Kidney tubule cell (primary cell): ENCODE measurements at places on chromosomes 16 and 17.

GRCh38 chr17:18066866-18067265, 20.9 kb upstream of the DRG2 start:
- no peak for DNase-seq

DNA sequence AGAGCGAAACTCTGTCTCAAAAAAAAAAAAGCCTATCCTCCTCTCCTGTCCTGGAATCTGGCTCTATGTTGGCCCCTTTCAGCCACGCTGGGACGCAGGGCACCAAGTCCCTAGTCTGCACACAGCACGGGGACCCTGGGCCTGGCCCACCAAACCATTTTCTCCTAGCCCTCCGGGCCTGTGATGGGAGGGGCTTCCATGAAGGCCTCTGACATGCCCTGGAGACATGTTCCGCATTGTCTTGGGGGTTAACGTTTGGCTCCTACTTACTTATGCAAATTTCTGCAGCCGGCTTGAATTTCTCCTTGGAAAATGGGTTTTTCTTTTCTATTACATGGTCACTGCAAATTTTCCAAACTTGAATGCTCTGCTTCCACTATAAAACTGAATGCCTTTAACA, 12.6 kb upstream of the GPT2 start:
- no peak for DNase-seq

DNA sequence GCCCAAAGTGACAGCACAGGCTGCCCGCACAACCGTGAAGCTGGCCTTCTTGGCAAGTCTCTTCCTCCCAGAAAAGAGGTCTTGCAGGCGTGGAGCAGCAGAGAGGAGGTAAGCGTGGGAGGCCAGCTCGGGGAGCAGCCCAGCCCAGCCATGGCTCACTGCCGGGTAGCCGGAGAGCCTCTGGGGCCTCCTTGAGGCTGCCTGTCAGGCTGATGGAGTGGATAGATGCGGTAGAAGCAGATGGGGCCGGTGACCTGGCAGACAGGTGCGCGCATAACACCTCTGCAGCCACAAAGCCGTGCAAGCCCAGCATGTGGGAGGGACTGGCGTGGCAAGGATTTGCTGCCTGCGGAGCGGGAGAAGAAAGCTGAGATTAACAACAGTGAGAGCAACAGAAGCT, 17.1 kb upstream of the DOK4 start:
- DNase-seq = no peak

- peak; percentile 77 for DNase-seq
Observed at GRCh38 chr16:53509906-53510703, 7.1 kb upstream of the AKTIP start.

DNA sequence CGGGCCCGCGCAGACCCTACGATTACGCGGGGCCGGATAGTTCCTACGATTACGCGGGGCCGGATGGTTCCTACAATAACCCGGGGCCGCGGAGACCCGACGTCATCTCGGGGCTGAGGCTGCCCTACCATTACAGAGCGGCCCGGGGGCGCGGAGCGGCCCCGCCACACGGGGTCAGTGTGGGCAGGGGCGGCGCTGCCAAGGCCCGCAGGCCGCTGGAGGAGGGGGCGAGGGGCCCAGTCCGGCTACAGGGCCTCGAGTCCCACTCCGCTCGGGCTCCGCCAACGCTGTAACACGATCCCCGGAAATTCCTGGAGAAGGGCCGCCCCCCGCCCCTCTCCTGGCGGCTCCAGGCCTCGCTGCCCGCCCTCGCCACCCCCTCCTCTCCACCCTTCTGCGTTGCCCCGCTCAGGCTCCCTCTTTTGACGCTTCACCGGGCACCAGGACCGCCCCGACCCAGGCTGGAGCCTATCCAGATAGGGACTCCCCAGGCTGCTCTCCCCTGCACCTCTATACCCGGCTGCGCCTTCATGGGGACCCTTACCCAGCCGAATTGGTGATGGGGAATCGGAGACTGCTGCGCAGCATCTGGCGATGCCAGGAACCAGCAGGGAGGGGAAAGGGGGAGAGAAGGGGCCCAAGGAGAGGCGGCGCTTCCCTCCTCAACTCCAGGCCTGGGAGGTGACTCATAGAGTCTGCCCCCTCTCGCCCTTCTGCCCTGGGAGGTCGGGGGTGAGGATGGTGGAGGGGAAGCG, at the start of gene RAB34:
Gene RAB34, minus strand, starts transcription at position 291 of the 755 bp plus-strand sequence. CDS start 602 bp downstream, outside the sequence.
- peak; percentile 87 for DNase-seq

- no peak for DNase-seq
Observed at GRCh38 chr16:19872179-19872863, 12.3 kb downstream of the GPRC5B start.

- peak; percentile 10 for DNase-seq
Observed at GRCh38 chr16:21684199-21684598, 20.4 kb downstream of the OTOA start.

DNA sequence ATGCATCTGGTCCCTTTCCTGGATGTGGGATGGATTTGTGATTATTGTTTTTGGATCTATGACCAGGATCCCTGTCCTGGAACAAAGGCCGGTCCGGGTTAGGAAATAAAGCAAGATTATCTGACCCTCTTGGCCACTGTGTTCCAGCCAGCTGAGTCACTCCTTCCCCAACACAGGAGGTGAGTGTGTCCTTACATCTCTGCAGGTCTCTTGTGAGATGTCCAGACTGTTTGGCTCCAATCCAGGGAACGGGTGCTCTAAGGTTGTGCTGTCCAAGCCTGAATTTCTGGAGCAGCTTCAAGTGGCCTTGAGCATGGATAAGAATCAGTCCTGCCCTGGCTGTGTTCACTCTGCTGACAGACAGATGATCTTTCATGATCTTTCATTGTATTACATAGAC, 136.5 kb upstream of the CCL2 start:
- no peak for DNase-seq

GRCh38 chr16:4260360-4260759, 12.5 kb downstream of the TFAP4 start:
- DNase-seq = no peak

- DNase-seq = no peak
Observed at GRCh38 chr17:79897243-79898063, 58.2 kb upstream of the CBX4 start.

DNA sequence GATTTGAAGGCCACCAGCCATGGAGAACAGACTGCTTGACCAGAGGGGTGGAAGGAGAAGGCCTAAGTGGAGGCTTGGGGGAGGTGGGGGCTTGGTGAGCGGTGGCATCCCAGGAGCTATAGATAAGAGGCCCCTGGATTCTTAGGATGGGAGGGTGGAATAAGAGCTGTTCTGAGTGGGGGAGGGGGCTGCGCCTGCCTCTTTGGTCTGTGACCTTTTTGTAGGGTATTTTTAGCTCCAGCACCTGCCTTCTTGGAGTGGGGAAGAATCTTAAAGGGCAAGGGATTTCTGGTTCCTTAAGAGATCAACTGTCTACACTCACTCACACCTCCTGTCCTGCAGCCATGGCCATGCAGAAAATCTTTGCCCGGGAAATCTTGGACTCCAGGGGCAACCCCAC, 567 bp downstream of the ENO3 start:
- no peak for DNase-seq

DNA sequence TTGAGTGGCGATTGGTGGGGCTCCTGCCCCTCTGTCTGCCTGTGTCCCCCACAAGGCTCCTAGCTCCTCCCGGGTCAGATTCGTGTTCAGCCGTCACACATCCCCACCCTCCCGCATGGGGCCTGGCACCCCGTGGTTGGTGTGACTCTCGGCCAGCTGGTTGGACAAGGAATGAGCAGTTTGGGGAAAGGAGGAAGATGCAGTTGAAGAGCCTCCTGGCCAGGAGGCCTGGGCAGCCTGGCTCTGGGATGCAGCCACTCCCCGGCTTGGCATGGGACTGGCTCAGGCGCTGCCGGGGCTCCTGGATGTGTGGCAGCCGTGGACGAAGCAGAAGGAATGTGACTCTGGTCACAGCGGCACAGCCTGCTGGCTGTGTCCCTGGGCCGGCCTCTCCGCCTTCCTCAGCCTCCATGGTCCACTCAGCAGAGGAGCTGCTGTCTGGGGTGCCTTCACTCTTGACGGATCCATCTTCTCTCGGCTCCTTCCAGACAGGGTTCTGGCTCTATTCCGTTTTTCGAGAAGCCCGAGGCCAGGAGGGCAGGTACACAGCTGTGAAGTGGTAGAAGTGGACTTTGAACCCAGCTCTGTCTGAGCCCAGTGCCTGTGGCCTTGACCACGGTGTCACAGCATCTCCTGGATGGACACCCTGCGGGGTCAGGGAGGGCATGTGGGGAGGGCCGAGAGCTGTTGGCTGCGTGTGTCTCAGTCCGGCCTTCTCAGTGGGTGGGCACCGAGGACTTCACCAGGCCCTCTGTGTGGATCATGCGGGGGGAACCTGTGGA, 2.1 kb downstream of the TRAF7 start:
- DNase-seq = no peak

DNA sequence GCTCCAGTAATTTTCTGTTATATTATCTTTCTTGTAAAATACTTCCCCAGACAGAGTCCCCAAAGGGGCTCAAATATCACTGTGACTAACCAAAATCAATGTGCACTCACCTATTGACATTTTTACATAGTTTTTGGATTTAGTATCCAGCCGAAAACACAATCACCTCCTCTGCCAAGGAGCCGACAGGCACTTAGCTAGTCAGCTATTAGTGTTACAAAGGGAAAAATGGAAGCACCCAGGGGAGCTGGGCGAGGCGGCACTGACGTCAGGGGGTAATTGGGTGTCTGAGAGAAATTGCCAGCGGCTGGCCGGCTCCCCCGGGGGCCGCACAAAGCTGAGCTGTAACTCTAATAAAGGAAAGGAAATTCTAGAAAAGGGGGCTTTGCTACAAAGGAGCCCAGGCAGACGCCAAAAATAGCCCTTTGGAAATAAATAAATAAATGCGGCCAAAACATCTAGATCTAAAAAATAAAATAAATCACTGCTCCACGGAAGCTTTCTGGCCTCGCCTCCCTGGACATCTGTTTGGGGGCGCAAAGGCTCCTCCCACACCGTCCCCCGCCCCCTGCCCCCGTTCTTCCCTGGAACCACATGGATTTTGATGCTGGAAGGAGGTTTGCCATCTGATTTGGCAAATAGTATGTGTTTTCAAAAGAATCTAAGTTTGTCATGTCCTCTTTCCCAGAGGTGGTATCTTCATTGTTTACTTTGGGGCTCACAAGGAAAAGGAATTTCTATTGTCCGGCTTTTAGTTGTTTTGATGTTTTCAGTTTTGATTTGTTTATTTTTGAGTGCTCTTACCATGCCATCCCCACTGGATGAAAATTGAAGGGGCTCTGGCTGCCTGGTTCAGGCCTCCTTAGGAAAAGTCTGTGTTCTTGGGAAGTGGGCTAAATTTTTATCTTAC, 156.7 kb downstream of the ZNF423 start:
- no peak for DNase-seq

DNA sequence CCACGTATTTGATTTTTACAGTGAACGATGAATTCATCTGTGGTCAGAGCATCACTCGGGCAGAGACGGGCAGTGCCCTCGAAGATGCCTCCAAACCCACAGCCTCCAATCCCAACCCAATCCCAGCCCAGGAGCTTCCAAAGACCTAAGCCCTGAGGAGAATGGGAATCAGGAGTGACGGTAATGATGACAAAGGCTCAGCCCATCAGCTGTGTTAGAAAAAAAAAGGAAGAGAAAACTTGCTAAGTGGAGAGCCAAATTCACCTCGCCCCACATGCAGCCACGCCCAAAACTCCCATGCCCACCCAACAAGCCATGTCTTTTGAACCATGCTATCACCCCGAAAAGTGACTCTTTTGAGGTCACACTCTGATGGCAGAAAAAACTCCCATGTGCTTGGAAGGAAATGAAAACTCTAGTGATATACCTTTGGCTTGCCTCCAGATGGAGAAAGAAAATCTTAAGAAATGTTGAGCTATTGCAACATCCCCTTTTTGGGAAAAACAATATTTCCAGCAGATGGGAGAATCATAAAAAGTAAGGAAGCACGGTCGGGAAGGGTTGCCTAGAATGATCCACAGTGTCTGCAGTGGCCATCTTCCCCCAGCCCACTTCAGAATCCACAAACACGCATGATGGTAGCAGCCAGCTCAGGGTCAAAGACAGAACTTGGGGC, 37.7 kb downstream of the XYLT1 start:
- no peak for DNase-seq
